Activated CD8-positive, alpha-beta memory T cell treated with anti-CD3 and anti-CD28 coated beads for 4 hours (primary cell): ENCODE measurements at places on chromosomes 1 and 21.
A peak's percentile ranks its signal among the peaks of the same experiment; 100 is the strongest.

GRCh38 chr1:22677931-22678896 is 25.2 kb downstream of the C1QB start:
- DNase-seq, result no peak

GRCh38 chr1:99886841-99887240 is 36.7 kb downstream of the AGL start:
- no peak for DNase-seq

GRCh38 chr1:76330991-76331603 is 256.6 kb downstream of the ST6GALNAC3 start:
- DNase-seq, result peak; percentile 13

GRCh38 chr1:160748878-160749269 is 9.8 kb downstream of the SLAMF7 start:
- no peak for DNase-seq

DNA sequence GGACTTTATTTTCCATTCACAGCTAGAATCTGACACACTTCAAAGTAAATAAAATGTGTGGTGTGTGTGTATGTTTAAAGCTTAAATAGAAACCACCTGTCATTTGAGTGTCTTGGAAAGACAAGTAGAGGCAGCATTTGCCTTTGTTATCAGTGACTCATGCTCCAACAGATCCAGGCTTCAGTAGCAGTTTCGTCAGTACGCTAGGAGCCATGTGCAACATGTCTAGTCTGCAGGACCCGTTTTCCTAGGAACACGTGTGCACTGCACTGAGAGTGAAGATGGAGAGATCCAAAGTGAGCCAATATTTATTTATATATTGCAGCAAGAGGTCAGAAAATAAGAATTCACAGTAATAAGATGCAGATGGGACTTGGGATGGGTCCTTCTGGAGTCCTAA is 41.8 kb downstream of the SGIP1 start:
- DNase-seq, result no peak

- DNase-seq, result no peak
These were observed 40.5 kb upstream of the SUCO start for GRCh38 chr1:172492421-172492820.

DNA sequence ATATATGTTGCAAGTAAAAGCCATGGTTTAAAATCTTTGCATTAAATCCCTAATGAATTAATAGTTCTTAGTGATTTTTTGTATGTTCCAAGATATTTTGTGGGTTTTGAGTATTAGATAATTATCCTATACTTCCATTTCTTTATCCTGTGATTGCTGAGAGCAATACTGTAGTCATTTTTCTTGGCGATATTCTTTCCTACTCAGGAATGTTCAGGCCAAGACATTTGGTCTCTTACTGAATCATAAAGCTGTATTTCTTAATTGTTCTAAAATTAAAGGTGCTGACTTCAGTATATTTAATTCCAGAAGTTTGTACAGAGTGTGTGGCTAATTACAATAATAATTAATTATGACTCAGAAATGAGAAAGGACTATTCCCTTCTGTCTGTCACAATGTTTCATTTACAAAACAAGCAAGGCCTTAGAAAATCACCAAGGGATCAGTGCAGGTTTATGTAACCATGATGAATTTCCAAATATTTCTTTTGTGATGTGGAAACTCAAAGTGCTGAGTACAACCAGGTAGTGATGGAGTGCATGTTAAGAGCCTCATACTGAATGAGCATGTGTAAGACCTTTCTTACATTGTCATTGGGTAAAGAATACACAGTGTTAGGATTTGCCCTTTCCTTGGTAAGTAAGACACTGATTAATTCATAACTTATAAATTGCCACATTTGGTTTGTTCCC is 161.2 kb downstream of the HMCN1 start:
- no peak for DNase-seq

GRCh38 chr1:57423656-57424211 is at the start of gene DAB1:
Gene DAB1 (minus strand): TSS chr1:57424060. CDS start chr1:57291030, 133,030 bp downstream.
- DNase-seq, result no peak

- DNase-seq, result no peak
These were observed at the start of gene BCL2L15 for GRCh38 chr1:113887402-113888175. Gene BCL2L15 (minus strand): TSS chr1:113887581. CDS start chr1:113887375, 206 bp downstream.

- no peak for DNase-seq
These were observed 48.1 kb upstream of the CSF3R start for GRCh38 chr1:36530791-36531190.

GRCh38 chr1:113946678-113947387 is 17.7 kb downstream of the HIPK1 start:
- DNase-seq, result no peak
